Activated CD4-positive, alpha-beta T cell treated with anti-CD3 and anti-CD28 coated beads, Interleukin-2, Interleukin-4, amounts not matched to agents 100 ng/mL and 50 ng/mL, durations not matched to agents 16 hours and 8 hours (primary cell): ENCODE measurements at places on chromosomes 7 and 10.

DNA sequence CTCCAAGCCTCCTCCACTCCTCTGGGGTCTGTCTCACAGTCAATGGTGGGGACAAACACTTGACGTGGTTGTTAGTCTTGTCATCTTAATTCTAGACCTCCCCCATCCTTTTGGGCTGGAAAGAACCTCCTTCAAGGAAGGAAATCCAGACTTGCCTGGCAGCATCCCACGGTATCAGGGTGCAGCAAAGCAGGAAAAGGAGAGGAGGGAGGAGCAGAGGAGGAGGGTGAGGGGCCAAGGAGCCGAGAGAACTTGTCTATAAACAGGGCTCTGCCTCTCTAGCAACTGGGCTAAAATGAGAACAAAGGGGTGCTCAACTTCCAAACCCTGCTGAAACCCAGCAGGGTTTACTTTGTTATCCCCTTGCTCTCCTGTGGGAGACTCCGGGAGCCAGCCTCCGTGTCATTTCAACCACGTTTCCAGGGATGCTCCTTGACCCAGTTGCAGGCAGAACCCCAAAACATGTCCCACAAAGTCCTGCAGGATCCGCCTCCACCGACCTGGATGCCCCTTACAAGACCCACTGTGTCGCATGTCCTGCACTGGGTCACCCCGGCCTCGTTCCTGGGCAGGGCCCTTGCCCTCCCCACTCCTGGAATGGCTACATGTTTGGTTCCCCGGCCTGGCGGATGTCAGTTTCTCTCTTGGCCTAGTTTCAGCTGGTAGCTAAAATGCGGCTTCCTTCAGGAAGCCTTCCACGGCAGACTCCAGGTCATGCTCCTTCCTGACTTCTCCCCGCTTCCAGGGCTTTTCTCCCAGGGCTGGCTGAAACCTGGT, 69.7 kb upstream of the MGMT start:
- DNase-seq, result no peak

- DNase-seq, result no peak
Observed at GRCh38 chr7:26688388-26688787, 176.0 kb downstream of the SKAP2 start.

DNA sequence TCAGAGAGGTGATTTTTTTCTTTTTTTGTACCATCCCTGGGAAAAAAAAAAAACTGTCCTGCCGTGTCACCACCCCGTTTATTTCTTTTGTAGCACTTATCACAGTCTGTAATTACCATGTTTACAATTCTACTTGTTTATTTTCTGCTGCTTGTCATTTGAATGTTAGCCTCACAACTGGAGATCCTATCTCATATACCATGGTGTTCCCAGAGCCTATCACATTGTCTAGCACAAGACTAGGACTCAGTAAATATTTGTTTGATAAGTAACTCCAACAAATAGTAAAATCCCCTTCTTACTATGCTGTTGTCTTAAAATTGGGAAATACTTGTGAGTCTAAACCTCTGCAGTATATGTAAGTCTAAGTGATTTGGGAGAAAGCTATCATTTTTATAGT, 36.0 kb downstream of the MKLN1 start:
- DNase-seq, result no peak

- DNase-seq, result no peak
Observed at GRCh38 chr7:157429680-157430224, 92.9 kb downstream of the DNAJB6 start.

DNA sequence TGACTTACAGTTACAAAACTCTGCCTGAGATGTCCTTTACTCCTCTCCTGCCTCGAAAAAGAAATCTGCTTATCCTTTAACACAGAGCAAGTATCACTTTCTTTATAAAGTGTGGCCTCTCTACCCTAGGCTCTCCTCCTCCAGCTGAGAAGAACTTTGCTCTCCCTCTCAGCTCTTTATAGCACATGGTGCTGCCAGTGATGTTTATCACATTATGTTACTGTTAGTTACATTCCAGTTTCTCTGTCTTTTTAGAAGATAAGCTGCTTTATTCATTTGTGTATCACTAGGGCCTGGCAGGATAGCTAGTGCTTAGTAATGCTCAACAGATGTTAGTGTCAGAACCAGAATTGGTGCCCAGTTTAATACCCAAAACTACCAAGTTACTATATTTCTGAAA, 41.1 kb upstream of the TMEM229A start:
- no peak for DNase-seq

GRCh38 chr7:46389146-46389545, 468.1 kb upstream of the IGFBP3 start:
- no peak for DNase-seq

- DNase-seq, result no peak
Observed at GRCh38 chr10:32937911-32938424, 20.1 kb downstream of the ITGB1 start.
